Left lung (tissue), 14 donors: ENCODE measurements at places on chromosomes 2 and 18. TPM values are rescaled to one million over a fixed set of nuclear protein-coding genes. Genes with fewer than 3 reads are reported as not detected.
A peak's percentile ranks its signal among the peaks of the same experiment; 100 is the strongest.

- no peak overlapping the region for H3K4me3 ChIP-seq
- peak; percentile 71 for DNase-seq
- no peaks in the 10 kb centered on the region for H3K36me3 ChIP-seq
- peak overlapping the region; percentile 69 for H3K27ac ChIP-seq
- H3K27me3 ChIP-seq, result no peaks in the 10 kb centered on the region
- H3K4me1 ChIP-seq, result peaks cover 19% of the 10 kb centered on the region
Observed at GRCh38 chr18:9673296-9674251, 34.5 kb upstream of the RAB31 start.

- no peaks in the 10 kb centered on the region for H3K36me3 ChIP-seq
- no peak for DNase-seq
- H3K27me3 ChIP-seq, result no peaks in the 10 kb centered on the region
- no peak overlapping the region for H3K4me3 ChIP-seq
- H3K4me1 ChIP-seq, result no peaks in the 10 kb centered on the region
Observed at GRCh38 chr2:174005801-174006419, 40.7 kb upstream of the SP3 start.

DNA sequence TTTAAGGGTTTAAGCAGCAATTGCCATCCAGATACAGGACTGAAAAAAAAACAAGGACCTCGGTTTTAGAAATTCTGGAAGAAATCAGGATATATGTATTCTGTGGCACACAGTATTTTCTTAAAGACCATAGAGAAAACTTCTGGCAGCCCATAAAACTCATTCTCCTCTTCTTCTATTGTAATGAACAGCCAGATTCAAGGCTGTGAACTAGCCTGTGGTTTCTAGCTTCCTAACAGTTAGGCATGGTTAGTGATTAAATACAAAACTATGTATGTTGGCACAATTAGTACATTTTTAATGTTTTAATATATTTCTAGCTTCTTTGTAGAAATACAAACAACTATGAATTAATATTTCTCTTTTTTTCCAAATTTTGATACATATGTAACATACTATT is 555.7 kb downstream of the DSC3 start:
- H3K4me3 ChIP-seq, result no peak overlapping the region
- H3K27me3 ChIP-seq, result no peaks in the 10 kb centered on the region
- no peak for DNase-seq

GRCh38 chr2:227447606-227448005 is 24.4 kb upstream of the AGFG1 start:
- no peaks in the 10 kb centered on the region for H3K27me3 ChIP-seq
- H3K4me3 ChIP-seq, result no peak overlapping the region
- no peak overlapping the region for H3K27ac ChIP-seq
- H3K4me1 ChIP-seq, result peaks cover 3% of the 10 kb centered on the region
- no peaks in the 10 kb centered on the region for H3K36me3 ChIP-seq
- DNase-seq, result no peak

AGXT gene
- total RNA-seq, result not detected

GRCh38 chr2:111617299-111618225 is 266.4 kb downstream of the ANAPC1 start:
- H3K27ac ChIP-seq, result peak overlapping the region; percentile 89
- no peak for DNase-seq
- H3K4me1 ChIP-seq, result no peaks in the 10 kb centered on the region
- H3K27me3 ChIP-seq, result no peaks in the 10 kb centered on the region
- no peak overlapping the region for H3K4me3 ChIP-seq
- H3K36me3 ChIP-seq, result no peaks in the 10 kb centered on the region

DNA sequence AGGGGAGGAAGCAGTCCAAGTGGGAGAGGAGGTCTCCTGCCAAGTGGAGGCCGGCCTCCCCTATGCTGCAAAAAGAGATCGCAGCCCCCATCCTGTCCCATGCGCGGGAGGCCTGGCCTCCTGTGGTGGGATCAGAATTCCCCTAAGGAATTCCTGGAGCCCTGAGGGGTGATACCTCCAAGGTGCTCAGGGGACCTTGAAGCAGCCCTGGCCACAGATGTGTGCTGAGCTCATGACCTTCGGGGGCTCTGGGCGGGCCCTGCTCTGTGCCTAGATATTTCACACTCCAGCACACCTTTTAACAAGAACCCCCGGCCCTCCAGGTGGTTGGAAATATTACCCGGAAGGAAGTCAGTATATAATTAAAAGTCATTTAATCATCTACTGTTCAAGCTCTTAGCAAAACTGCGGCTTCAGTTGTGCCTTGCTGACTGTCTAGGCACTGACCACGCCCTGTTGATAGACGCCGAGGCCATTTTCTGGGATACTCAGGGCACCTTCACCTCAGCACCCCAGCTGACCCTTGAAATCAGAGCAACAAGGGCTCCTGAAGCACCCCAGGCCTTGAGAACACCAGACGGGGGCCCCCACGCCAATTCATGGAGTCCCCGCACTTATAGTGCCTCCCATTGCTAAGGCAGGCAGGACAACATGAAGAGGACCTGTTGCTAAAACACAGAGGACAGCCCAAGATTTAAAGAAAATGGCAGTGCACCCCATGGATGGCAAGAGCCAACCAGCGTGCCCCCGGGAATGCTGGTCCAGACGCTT is 119.1 kb downstream of the NDUFA10 start:
- no peak for DNase-seq
- no peaks in the 10 kb centered on the region for H3K36me3 ChIP-seq
- no peaks in the 10 kb centered on the region for H3K4me1 ChIP-seq
- H3K4me3 ChIP-seq, result no peak overlapping the region
- H3K27me3 ChIP-seq, result no peaks in the 10 kb centered on the region

GRCh38 chr18:63882333-63883141 is 5.0 kb upstream of the SERPINB2 start:
- H3K27me3 ChIP-seq, result no peaks in the 10 kb centered on the region
- peaks cover 13% of the 10 kb centered on the region for H3K4me1 ChIP-seq
- no peak overlapping the region for H3K27ac ChIP-seq
- no peak for DNase-seq
- no peaks in the 10 kb centered on the region for H3K36me3 ChIP-seq
- no peak overlapping the region for H3K4me3 ChIP-seq

GRCh38 chr2:219243291-219243761 is 1.9 kb downstream of the GLB1L start:
- H3K36me3 ChIP-seq, result peaks cover 26% of the 10 kb centered on the region
- H3K27ac ChIP-seq, result peak overlapping the region; percentile 42
- peak; percentile 87 for DNase-seq

GRCh38 chr2:148565272-148565894 is 79.2 kb upstream of the EPC2 start:
- H3K27me3 ChIP-seq, result peaks cover 5% of the 10 kb centered on the region
- no peaks in the 10 kb centered on the region for H3K36me3 ChIP-seq
- H3K4me1 ChIP-seq, result no peaks in the 10 kb centered on the region
- no peak for DNase-seq
- no peak overlapping the region for H3K4me3 ChIP-seq
- no peak overlapping the region for H3K27ac ChIP-seq

GRCh38 chr2:171185941-171186340 is 25.2 kb upstream of the TLK1 start:
- no peaks in the 10 kb centered on the region for H3K4me1 ChIP-seq
- no peaks in the 10 kb centered on the region for H3K27me3 ChIP-seq
- H3K36me3 ChIP-seq, result no peaks in the 10 kb centered on the region
- no peak overlapping the region for H3K27ac ChIP-seq

GRCh38 chr18:5972298-5972697 is 77.0 kb upstream of the TMEM200C start:
- no peaks in the 10 kb centered on the region for H3K4me1 ChIP-seq
- H3K36me3 ChIP-seq, result no peaks in the 10 kb centered on the region
- H3K27ac ChIP-seq, result no peak overlapping the region
- no peak overlapping the region for H3K4me3 ChIP-seq
- DNase-seq, result no peak
- H3K27me3 ChIP-seq, result no peaks in the 10 kb centered on the region

MYOM1 gene
- total RNA-seq, result 1.5 TPM

- peaks cover 9% of the 10 kb centered on the region for H3K27me3 ChIP-seq
- DNase-seq, result no peak
- peaks cover 8% of the 10 kb centered on the region for H3K4me1 ChIP-seq
- H3K27ac ChIP-seq, result no peak overlapping the region
Observed at GRCh38 chr2:173571887-173572680, 217.4 kb downstream of the CDCA7 start.

GPR55 gene
- not detected for total RNA-seq

GRCh38 chr2:66032226-66032775 is 402.6 kb upstream of the MEIS1 start:
- no peaks in the 10 kb centered on the region for H3K27me3 ChIP-seq
- no peaks in the 10 kb centered on the region for H3K4me1 ChIP-seq
- H3K4me3 ChIP-seq, result no peak overlapping the region
- H3K36me3 ChIP-seq, result no peaks in the 10 kb centered on the region
